ENCODE measurements at places on chromosomes 2 and 18.
A peak's percentile ranks its signal among the peaks of the same experiment; 100 is the strongest.

DNA sequence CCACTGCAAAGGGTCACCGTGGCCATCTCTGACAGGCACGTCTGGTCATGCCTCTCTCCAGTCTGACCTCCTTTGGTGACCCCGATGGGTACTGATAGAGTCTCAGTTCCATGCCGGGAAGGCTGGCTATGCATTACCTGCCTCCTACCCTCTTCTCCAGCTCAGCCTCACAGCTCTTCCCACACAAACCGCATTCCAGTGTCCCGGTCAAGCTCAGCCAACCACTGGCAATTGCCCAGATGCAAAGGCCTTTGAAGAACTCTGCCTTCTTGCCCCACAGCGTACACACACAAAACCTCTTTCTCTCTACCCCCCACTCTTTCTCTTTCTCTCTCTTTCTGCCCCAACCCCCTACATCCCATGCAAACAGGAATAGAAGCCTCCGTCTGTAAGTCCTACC lies 37.6 kb downstream of the TMEM163 start:
- DNase-seq: no peak

DNA sequence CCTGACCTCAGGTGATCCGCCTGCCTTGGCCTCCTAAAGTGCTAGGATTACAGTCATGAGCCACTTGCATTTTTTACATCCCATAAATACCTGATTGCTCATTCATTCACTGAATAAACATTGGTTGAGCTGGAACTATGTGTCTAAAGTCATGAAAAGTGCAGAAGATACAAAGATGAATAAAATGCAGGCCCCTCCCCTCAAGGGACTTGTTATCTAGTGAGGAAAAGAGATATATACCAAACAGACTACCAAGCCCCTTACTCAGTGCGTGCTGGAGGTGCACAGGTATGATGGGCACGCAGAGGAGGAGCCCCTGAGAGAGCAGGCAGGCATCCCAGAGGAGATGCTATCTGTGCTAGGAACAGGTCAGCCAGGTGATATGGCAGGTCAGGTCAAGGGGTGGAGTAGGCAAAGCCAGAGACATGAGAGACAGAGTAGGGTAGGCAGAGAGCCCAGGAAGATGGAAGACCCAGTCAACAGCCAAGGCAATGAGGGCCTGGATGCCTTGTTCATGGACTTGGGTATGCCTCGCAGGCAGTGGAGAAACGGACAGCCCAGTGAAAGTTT lies 7.7 kb downstream of the FHL2 start:
- DNase-seq: no peak

GRCh38 chr18:22163416-22164161 lies 5.8 kb upstream of the GATA6 start:
- no peak for DNase-seq

DNA sequence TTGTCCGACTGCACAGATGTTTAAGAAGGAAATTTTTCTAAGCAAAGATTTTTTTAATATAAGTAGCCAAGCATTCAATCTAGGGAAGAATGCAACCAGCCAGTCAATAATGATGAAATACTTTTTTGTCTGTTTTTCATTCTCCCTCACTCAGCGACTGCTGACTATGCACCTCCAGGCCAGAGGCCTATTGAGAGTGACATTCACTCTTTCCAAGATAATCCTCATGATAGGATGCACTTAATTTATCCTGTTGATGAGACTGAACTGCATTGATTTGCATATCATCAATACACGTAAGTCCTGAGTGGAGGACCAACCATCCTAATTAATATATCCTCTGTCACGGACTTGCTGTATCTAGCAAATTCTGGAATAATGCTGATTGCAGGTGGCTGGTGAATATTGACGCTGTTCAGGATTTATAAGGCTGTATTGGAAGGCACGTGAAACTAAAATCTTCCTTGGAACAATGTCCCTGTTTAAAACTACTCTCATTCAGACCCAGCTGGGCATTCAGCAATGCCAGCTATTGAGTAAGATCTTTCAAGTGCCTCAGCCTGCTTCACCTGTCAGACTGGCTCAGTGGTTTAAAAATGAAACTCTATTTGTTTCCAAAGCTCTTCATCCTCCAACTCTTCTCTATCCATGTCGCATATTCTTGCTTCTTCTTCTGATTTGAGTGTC lies 142.2 kb downstream of the MAP2 start:
- DNase-seq: no peak

GRCh38 chr2:112884869-112885505 lies 26.0 kb upstream of the IL37 start:
- peak; percentile 46 for DNase-seq

DNA sequence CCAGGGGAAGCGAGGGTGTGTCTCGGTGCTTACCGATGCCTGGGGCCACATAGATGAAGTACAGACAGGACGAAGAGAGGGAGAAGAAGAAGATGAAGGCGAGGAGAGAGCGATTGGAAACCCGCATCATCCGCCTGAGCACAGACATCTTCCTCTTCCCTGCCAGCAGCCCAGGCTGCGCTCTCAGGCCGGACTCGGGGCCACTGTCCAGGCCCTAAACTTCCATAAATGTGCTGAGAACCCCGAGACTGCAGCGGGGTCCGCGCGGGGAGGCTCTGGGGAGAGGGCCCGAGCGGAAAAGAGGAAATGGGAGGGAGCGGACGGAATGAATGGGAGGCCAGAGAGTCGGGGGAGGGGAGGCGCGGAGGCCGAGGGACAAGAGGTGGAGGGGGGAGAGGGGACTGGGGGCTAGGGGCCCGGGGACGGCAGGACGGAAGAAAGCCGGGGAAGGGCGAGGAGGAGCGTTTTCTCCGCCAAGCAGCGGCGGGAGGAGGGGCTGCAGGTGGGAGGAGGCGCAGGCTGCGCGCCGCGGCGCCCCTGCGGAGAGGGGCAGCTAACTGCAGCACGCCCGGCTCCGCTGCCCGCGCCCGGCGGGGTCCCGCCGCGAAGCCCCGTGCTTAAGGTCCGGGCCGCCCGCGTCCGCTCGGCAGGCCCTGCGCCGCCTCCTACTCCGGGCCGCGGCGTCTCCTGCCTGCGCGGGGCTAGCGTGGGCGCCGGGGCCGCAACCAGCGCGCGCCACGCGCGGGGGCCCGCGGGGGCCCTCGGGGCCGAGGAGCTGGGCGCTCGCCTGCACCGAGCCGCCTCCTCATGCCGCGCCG lies at the start of gene B4GALT6:
Gene B4GALT6 (minus strand): TSS at position 303 of the 818 bp plus-strand sequence. CDS start 155 bp downstream, at position 148.
- no peak for DNase-seq
